ENCODE measurements at places on chromosomes 7 and 10. TPM values are rescaled to one million over a fixed set of nuclear protein-coding genes. Genes with fewer than 3 reads are reported as not detected.

- no peak for DNase-seq
Observed at GRCh38 chr7:105940109-105940508, 23.0 kb upstream of the CDHR3 start.

- no peak for DNase-seq
Observed at GRCh38 chr7:4878336-4879335, 4.9 kb downstream of the RADIL start.

DNA sequence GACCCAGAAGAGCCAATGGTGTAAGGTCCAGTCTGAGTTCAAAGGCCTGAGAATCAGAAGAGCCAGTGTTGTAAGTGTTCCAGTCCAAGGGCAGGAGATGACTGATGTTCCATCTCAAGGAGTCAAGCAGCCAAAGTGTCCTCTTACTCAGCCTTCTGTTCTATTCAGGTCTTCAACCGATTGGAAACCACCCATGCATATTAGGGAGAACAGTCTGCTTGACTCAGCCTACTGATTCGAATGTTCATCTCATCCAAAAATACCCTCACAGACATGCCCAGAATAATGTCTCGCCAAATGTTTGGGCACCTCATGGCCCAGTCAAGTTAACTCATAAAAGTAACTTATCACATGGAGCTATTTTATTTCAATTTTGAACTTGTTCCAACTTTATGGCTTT is 2.9 kb upstream of the WDFY4 start:
- no peak for DNase-seq

DNA sequence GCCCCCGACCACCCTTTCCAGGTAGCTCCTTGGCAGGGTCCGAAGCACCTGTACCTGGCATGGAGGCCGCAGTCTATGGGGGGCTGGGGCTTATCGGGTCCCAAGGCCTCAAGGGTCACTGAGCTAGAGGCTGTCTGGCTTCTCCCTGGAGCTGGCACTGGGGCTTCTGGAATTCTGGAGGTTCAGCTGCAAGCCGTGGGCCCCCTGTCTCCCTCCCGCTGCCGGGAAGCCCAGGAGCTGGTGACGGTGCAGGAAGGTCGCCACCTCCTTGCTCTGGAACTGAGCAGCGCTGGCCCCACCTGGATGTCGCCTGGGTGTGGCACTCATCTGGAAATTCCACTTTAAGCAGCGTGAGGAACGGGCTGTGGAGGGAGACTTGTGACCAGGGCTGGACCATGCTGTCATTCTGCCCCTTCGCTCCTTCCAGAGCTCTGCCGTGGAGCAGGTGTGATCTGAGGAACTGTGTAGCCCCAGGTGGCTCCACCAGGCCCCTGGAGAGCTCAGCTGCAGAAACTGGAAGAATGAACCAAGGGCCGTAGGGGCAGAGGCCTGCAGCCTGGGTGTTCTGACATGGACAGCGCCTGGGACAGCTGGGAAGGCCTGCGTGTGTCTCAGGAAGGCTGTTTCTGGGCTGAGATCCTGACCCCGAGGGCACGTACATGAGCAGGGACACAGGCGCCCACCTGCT is 129.7 kb upstream of the PPP2R2D start:
- DNase-seq = no peak

DNA sequence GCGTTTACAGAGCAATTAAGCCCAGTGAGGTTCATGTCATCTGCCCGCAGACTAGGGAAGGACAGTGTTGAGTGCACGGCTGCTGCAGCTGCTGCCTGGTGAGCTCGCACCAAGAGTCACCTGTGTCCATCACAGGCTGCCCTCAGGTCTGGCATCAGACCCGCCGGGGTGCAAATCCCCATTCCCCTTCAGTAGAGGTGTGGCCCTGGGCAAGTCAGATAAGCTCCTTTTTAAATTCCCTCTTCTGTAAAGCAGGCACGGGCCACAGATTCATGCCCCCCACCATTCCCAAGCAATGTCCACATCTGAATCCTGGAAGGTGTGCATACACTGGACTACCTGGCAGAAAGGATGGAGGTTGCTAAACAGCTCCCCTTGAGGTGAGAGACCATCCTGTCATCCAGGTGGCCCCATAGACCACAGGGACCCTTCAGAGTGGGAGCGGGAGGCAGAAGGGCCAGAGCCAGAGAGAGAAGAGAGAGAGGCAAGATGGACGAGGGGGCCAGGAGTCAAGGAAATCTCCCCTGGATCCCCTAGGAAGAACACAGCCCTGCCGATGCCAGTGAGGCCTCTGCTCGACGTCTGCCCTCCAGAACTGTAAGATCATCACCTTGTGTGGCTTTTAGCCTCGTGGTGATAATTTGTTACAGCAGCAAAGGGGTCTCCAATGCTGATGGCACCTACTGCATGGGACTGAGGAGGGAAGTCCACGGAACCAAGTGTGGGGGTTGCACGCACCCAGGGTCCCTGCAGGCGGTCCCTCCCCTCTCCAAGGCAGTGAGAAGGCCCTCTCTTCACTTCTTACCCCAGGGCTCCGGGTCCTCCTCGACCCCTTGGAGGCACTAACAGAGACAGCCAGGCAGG is 168.8 kb downstream of the TCERG1L start:
- DNase-seq = no peak

GRCh38 chr7:129073738-129074137 is 18.8 kb upstream of the TNPO3 start:
- DNase-seq = no peak

The KLF14 gene
- total RNA-seq = not detected

The COL28A1 gene
- total RNA-seq = 0.13 TPM

The TMEM72 gene
- total RNA-seq = not detected

The CABCOCO1 gene
- not detected for total RNA-seq

Data from K562 (cell line).